HCT116 (cell line): ENCODE measurements at places on chromosomes 2 and 18.

- H3K27me3 ChIP-seq, result no peaks in the 10 kb centered on the region
- no peak for DNase-seq
These were observed 67.4 kb upstream of the STAM2 start for GRCh38 chr2:152242787-152243472.

DNA sequence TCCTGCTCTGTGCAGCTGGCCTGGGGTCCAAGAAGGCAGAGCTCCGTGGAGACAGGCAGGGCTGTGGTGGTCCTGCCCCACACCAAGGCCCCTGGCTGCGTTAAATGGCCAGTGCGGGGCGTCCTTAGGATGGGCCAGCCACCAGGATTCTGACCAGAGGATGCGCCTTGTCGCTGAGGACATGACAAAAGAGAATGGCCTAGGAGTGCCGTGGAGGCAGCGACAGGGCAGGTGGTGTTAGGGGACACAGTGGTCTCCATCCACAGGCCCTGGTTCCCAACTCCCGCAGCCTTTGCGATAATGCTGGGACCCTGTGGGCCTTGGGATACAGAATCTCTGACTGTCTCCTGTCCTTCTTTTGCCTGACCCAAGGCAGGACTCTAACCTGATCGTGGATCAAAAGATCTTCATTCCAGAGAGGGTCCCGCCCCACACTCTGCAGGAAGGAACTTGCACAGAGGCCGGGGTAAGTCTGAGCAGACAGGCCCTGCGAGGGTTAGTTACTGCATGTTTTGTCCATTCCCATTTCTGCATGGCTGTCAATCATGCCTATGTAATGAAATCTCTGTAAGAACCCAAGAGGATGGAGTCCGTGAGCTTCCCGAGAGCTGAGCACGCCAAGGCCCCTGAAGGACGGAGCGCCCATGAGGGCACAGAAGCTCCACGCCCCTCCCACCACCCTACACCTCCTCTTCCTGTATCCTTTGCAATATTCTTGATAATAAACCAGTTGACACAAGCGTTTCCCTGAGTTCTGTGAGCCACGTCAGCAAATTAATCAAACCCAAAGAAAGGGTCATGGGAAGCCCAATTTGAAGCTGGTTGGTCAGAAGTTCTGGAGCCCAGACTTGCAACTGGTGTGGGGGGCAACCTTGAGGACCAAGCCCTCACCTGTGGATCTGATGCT, 251.5 kb upstream of the SALL3 start:
- peaks cover 20% of the 10 kb centered on the region; the same call in 1 of the 2 replicates for H3K27me3 ChIP-seq
- no peaks in the 10 kb centered on the region for H3K36me3 ChIP-seq
- no peaks in the 10 kb centered on the region for H3K4me1 ChIP-seq
- DNase-seq, result no peak

DNA sequence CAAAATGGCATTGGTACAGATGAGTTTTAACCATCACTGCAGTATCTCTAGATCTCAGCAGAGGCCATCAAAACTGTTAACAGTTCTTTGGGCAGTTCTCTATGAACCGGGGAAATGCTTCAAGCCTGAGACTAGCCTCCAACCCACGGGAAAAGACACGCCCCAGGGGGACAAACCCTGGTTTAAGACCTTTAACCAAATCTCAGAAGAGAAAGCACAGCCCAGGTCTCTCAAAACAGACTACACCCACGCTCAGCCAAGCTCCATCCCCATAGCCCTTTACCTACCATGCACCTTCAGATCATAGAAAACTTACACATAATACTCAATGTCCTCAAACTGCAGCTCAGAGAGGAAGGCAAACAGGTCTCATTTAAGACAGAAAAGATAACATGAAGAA, 78.3 kb downstream of the TMEM163 start:
- no peaks in the 10 kb centered on the region for H3K4me1 ChIP-seq
- peaks cover 33% of the 10 kb centered on the region for H3K27me3 ChIP-seq
- no peaks in the 10 kb centered on the region for H3K36me3 ChIP-seq
- no peak overlapping the region for H3K4me3 ChIP-seq
- no peak for DNase-seq

DNA sequence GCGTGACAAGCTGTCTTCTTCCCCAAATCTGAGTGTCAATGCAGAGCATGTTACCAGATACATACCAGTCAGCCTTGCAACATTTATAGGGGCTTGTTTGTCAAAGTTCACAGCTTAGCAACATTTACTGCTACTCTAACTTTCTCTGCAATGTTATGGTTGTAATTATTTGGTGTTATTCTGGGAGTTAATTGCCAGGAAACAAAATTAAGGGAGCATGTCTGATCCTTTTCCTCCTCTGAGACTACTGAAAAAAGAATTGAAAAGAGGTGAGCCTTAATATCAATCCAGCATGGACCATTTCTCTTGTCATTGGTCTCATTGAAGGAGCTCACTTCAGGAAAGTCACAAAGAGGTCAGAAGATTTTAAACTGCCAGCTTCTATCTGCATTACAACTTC, 465.6 kb upstream of the LINC00305 start:
- H3K27ac ChIP-seq, result no peak overlapping the region
- DNase-seq, result no peak
- H3K4me3 ChIP-seq, result no peak overlapping the region
- H3K36me3 ChIP-seq, result no peaks in the 10 kb centered on the region
- H3K27me3 ChIP-seq, result no peaks in the 10 kb centered on the region
- H3K4me1 ChIP-seq, result no peaks in the 10 kb centered on the region

DNA sequence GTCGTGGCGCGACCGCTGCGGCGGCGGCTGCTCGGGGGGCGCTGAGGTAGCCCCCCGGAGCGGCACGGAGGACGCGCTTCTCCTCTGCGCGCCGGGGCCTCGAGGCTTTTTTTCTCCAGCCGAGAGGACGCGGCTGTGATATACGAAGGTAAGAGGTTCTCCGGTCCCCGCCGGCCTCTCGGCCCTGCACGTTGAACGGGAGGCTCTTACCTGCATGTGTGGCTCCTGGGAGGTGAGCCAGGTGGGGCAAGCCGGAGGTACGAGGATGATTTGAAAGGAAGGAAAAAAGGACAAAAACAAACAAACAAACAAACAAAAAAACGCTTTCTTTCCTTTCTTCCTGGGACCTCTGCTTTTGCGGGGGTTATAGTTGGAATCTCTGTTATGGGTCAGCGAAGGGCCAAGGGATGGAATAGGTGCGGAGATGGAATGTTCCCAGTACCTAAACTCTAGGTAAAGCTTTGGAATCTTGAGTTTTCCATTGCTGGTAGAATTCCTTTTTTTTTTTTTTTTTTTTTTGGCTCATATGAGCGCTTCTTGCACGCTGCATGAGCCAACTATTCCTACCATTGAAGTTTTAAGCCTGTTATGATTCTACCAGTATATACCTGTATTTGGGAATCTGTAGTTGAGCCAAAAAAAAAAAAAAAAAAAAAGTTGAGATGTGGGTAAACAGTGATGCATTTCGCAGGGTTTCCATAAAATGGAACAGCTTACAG, 674 bp downstream of the PTPN4 start:
- H3K36me3 ChIP-seq, result no peaks in the 10 kb centered on the region
- peak overlapping the region; percentile 81 for H3K4me3 ChIP-seq
- no peak for DNase-seq
- no peaks in the 10 kb centered on the region for H3K27me3 ChIP-seq
- H3K4me1 ChIP-seq, result peaks cover 40% of the 10 kb centered on the region

- H3K27me3 ChIP-seq, result no peaks in the 10 kb centered on the region
- H3K4me3 ChIP-seq, result no peak overlapping the region
- no peak overlapping the region for H3K27ac ChIP-seq
These were observed 37.4 kb downstream of the NCK2 start for GRCh38 chr2:105782123-105782522.

- DNase-seq, result no peak
- peaks cover 16% of the 10 kb centered on the region; the same call in 1 of the 2 replicates for H3K27me3 ChIP-seq
- no peak overlapping the region for H3K27ac ChIP-seq
- H3K36me3 ChIP-seq, result no peaks in the 10 kb centered on the region
- no peaks in the 10 kb centered on the region for H3K4me1 ChIP-seq
These were observed 26.5 kb downstream of the TCF23 start for GRCh38 chr2:27175330-27175729.

DNA sequence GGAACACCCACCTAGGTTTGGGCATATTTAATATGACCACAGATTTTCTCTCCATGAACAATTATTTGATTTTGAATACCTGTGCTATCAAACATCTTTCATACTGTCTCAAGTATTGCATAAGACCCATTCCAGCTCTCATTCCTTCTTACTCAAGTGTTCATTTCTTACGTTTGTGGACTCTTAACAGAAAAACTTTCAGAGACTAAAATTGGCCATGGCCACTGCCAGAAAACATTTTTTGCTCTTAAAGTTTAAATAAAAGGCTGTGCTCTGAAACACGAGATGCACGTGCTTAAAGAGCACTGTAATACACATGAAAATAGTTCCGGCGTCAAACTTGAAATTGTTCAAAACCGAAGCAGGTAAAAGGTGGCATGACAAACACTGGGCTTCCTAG, 89.3 kb downstream of the LIMS1 start:
- no peaks in the 10 kb centered on the region for H3K36me3 ChIP-seq
- peaks cover 26% of the 10 kb centered on the region for H3K4me1 ChIP-seq
- no peak for DNase-seq

DNA sequence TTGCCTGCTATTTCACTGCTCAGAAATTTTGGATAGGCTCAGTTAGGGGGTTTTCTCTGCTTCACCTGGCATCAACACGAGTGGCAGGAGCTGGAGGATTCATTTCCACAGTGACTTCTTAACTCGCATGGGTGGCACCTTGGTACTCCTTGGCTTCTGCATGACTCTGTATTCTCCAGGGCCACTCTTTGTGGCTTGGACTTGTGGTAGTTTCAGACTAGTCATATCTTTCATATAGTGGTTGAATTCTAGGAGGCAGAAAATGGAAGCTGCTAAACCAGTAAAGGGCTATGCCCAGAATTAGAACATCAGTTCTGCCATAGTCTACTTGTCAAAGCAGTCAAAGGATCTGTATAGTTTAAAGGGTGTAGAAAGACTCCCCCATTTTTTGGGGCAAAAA, 6.8 kb downstream of the MAIP1 start:
- no peaks in the 10 kb centered on the region for H3K4me1 ChIP-seq
- no peak overlapping the region for H3K4me3 ChIP-seq
- peaks cover 39% of the 10 kb centered on the region for H3K36me3 ChIP-seq
- H3K27ac ChIP-seq, result no peak overlapping the region

DNA sequence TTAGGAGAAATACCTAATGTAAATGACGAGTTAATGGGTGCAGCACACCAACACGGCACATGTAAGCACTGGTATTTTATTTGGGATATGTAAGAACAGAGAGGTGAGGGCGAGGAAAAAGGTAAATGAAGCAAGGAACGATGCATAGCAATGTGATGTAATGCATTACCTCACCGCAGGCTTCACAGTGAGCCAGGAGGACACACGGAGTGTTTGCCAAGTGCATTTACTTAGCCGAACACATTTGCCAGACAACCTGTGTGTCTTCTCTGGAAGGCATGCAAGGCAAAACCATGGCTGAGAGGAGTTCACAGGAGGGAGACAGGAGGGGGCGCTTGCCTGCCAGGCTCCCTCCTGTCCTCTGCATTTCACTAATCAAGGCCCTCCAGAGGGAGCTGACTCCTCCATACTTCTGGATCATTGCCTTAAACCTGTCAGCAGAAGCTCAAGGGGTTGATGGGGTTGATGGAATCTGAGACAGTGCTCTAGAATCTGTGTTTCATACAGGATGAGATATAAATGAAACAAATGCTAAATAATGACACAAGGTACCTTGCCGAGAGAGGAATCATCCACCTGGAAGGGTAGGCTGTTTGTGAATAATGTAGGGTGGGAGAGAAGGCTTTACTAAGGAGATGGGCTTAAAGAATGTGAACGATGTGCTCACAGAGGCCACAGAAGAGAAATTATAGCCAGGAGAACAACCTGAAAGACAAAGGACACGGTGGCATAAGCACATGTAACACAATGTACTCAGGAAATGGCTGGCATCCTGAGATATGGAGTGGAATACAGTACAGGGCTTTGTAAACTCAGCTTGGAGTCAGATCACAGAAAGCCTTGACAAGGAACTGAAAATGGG, 9.1 kb upstream of the TPRKB start:
- no peak overlapping the region for H3K27ac ChIP-seq

- DNase-seq, result no peak
- H3K36me3 ChIP-seq, result no peaks in the 10 kb centered on the region
- no peak overlapping the region for H3K27ac ChIP-seq
- H3K4me3 ChIP-seq, result no peak overlapping the region
- no peaks in the 10 kb centered on the region; the same call in 1 of the 2 replicates for H3K4me1 ChIP-seq
These were observed 63.8 kb upstream of the SP3 start for GRCh38 chr2:174028935-174029334.

GRCh38 chr2:166067229-166067628, 60.6 kb downstream of the SCN1A start:
- no peaks in the 10 kb centered on the region for H3K4me1 ChIP-seq
- H3K36me3 ChIP-seq, result no peaks in the 10 kb centered on the region
- H3K27ac ChIP-seq, result no peak overlapping the region

- 0 out of 2 replicates have a peak, but pooled peaks cover 5% of the 10 kb centered on the region for H3K4me1 ChIP-seq
- DNase-seq, result peak; percentile 69
- H3K27ac ChIP-seq, result peak overlapping the region; percentile 61
- peak overlapping the region; percentile 76 for H3K4me3 ChIP-seq
- H3K27me3 ChIP-seq, result no peaks in the 10 kb centered on the region
These were observed 50.2 kb upstream of the SIGLEC15 start for GRCh38 chr18:45775241-45775676.

DNA sequence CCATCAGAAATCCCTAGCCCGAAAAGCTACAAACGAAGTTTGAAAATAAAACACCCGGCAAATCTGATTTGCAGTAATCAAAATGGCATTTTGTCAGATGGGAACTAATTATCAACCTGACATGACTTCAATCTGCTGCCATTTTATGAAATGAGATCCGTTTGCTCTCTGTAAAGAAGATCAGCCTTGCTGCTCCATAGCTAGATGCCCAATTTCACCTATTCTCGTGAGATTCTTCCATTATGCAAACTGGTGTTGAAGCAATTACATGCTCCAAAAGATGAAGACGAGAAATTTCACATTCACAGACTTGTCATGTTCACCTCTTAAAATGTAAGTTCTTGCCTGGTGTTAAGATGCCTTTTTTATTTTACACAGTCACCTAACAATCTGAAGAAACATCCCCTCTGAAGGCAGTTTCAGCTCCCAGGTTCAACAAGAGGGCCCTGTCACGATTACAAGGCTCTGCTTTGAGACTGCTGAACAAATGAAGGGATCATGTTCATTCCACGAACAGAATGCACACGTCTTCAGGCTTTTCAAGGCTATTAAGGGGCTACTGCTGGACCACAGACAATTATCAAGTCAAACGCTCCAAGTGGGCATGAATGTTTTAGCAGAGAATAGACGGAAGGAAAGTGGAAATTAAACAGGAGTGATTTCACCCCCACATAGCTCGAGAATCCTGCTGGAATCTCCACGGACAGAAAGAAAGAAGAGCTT, 172.6 kb upstream of the PID1 start:
- no peaks in the 10 kb centered on the region for H3K27me3 ChIP-seq
- H3K4me1 ChIP-seq, result peaks cover 15% of the 10 kb centered on the region
- H3K27ac ChIP-seq, result no peak overlapping the region
- H3K4me3 ChIP-seq, result no peak overlapping the region
- H3K36me3 ChIP-seq, result no peaks in the 10 kb centered on the region
- DNase-seq, result no peak

GRCh38 chr2:140200764-140201163, 1420.6 kb upstream of the NXPH2 start:
- H3K27me3 ChIP-seq, result no peaks in the 10 kb centered on the region
- H3K4me3 ChIP-seq, result no peak overlapping the region
- H3K4me1 ChIP-seq, result no peaks in the 10 kb centered on the region
- DNase-seq, result no peak
- H3K36me3 ChIP-seq, result no peaks in the 10 kb centered on the region
- H3K27ac ChIP-seq, result no peak overlapping the region
